ENCODE measurements at places on chromosomes 5 and 9.
A peak's percentile ranks its signal among the peaks of the same experiment; 100 is the strongest.

- DNase-seq: no peak
Measured at GRCh38 chr9:134765785-134766184, 114.8 kb upstream of the FCN2 start.

GRCh38 chr9:135086597-135087488, 625 bp upstream of the OLFM1 start:
- no peak for DNase-seq

GRCh38 chr5:107321906-107322305, 348.8 kb downstream of the EFNA5 start:
- DNase-seq: no peak

DNA sequence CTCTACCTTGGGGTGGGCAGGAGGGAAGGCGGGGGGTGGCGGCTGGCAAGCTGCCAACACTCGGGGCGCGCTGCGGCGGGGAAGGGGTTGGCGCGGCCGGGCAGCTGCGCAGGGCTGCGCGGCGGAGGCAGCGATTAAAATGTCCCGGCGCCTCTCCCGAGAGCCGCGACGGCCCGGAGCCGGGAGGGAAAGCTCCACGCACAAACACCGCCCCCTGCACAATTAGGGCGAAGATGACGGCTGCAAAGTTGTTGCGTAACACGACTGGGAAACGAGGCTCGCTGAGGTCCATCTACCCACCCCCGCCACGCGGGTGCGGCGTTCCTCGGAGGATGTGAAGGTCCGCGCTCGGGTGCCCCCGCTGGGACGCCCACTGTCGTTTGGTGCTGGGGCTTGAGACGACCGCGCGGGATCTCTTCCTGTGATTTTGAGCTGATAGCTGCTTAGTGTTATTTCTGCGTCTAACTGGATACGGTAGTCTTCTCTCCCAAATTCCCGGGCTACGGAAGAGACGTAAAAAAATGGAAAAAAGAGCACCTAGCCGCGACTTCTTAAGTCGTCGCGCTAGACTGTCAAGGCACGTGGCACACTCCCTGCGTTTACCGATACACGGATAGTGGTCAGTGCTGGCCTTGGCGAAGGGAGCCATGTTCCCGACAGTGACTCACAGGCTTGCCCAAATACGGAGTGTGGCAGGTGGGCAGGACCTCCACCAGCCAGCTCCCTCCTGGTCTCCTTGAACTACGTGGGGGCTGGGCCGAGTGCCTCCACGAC, 958 bp upstream of the NFIL3 start:
- DNase-seq: peak; percentile 95

Data from sciatic nerve (tissue), 2 donors.